CD4-positive, alpha-beta T cell treated with Interleukin-4 for 4 hours (primary cell): ENCODE measurements at places on chromosomes 3 and 15.

DNA sequence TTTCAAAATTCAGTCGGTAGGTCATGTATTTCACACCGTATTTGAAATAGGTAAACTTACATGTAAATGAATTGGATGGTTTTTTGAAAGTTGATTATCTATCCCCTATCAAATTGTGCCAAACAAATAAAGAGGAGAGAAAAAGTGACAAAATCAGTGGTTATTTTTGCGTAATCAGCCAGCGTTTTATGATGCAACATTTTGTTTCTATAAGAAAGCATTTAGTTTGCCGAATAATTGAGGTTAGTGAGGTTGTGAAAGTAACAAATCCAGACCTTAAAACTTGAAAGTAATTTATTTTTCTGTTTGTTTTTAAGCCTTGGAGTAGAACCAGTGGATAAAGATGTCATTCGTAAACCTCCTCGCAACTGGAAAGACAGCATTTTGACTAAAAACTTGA lies 29.3 kb downstream of the ASTE1 start:
- DNase-seq: no peak

DNA sequence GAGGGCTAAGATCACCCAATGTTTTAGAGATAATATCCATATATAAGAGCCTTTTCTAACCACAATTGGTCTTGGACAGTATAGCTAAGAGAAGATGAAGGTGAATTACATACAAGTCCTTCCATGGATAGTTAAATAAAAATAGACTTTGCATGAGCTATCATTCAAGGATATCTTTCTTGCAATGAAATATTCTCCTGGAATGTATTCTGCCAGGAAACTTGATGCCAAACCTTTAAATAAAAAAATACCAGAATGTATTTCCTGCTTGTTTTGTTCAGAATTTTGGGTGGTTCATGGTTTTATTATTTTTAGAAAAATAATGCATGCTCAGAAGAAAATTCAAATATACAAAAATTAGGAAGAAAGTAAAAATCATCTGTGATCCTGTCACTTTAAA lies 88.8 kb upstream of the PPIB start:
- no peak for DNase-seq

GRCh38 chr3:38581774-38582173 lies 67.7 kb downstream of the SCN5A start:
- DNase-seq: no peak

DNA sequence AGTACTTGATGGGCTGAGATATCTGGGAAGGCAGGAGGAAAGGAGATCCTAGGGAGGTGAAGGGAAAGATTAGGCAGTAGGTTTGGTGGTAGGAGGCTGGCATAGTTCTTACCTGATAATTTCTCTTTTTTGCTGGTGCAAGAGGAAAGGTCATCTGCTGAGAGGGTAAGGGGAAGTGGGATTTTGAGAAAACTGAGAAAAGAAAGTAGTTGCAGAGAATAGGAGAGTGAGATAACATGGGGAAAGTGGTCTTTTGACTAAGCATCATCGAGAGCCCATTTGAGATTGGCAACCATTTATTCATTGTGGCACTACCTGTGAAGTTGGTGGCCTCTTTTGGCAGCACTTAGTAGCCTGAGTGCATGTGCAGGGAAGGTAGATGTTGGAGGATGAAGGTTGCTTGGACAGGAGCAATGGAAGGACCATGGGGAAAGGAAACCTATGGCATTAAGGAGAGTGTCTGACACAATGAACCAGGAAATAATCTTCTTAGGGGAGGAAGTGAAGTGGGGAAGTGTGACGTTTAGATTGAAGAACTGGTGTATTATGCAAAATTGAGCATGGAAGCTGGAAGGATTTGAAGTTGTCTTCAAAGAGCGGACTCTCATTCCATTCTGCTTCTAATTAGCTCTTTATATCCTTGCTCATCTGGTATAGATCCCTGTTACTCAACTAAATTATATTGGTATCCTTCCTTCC lies 21.9 kb upstream of the USP13 start:
- no peak for DNase-seq

- DNase-seq: no peak
These were observed 261.4 kb downstream of the ZMAT3 start for GRCh38 chr3:178810181-178810580.

GRCh38 chr3:72353236-72354128 lies 494.8 kb downstream of the SHQ1 start:
- DNase-seq: no peak

GRCh38 chr15:68154923-68155559 lies 50.1 kb downstream of the CALML4 start:
- peak; percentile 33 for DNase-seq

DNA sequence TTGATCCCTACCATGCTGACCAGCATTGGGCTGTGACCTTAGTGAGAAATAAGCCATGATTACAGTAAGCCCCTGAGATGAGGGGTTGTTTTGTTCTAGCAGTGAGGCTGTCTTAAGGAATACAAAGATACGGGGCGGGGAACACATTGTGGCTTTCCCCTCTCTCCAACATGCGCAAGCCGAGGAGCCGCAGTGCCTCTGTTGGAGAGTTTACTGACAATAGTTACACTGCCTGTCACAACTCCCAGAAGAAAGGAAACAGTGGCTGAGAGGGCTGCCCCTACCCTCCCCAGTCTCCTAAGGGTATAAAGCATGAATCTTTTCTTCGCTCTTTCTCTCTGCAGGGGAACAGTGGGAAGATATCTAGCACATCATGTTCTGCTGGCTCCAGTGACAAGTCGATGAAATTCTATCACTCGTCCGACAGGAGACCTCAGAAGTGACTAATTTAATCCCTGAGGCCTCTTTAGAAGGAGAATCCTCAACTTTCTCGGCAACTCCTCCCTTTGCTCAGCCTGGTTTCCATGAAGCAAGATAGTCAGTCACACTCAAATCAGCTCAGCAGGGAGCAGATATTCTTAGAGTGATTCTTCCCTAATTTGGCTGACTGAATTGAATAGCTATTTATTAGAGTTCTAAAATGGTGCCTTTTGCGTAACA lies 409.0 kb upstream of the PROK2 start:
- DNase-seq: no peak

DNA sequence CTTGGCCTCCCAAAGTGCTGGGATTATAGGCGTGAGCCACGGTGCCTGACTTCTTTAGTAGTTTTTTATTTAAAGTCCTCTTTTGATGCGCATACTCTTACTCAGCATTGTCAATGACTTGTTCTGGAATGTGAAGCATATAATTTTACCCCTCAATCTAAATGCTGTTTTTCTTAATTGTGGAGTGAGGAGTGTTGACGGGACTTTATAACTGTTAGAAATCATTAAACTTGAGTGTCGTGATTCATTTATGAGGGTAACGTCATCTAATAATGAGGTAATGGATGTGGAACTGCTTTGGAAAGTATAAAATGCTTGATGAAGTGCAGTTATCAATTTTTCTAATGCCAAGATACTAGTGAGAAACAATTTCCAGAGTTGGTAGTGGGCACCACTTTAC lies 48.3 kb downstream of the PLS1 start:
- no peak for DNase-seq

GRCh38 chr3:169158379-169158778 lies 505.1 kb downstream of the MECOM start:
- no peak for DNase-seq

- DNase-seq: no peak
These were observed 28.5 kb downstream of the TMEM41A start for GRCh38 chr3:185470323-185470722.

- DNase-seq: no peak
These were observed 74.7 kb upstream of the CNTN4 start for GRCh38 chr3:2023959-2024358.

GRCh38 chr3:195286115-195286872 lies 15.3 kb upstream of the XXYLT1 start:
- DNase-seq: no peak

DNA sequence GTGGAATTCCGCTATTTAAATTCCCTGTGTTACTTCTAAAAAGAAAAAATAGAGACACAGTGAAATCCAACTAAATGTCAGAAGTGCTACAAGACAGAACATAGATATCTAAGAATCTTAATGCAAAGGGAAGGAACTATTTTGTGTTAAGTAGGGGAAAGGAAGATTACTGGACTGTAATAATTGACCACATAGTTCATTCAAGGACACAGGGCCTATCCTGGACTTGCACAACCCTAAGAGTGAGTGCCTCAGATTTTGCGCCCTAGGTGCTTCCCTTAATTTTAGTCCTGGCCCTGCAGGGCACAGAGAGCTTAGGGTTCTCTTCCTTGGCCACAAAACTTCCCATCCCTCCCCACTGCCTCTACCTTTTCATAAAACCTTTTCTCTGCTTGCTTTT lies 3.5 kb upstream of the IL20RB start:
- DNase-seq: no peak

DNA sequence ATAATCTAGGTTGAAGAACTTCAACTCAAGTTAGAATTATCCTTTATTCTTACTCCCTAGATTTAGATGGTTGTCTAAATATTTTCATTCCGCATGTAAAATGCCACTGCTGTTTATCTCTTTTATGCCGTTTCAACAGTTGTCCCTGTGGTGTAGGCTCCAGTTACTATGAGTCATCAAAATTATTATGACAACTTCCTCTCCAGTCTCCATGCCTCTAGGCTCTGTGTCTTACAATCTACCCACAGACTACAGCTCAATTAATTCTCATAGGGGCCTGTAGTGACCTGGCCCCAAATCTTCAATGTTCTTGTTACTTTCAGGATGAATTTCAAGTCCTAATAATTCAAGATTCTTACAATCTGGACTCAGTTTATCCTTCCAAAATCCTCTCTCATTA lies 105.8 kb upstream of the UNC13C start:
- DNase-seq: no peak

- DNase-seq: no peak
These were observed 272.2 kb upstream of the RARB start for GRCh38 chr3:25155652-25156471.

DNA sequence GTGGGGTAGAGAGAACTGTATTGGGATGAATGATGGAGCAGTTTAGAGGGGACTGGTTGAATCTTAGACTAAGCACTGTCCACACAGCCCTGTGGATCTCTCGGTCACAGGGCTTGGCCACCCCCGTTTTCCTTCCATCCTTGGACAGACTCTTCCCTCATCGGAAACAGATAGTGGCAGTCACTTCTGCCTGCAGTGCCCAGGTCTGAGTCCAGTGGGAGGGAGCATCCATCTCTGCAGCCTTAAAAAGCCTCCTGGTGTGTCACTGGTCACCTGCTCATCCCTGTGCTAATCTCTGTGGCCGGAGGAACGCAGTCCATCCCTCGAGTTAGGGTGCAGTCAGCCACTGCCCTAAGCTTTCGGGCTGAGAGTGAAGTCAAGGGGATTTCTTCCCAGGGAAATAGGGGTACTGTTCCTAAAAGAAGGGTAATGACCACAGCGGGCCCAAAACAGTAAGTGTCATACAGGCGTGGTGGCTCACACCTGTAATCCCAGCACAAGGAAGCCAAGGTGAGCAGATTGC lies 32.0 kb downstream of the PLA2G4D start:
- DNase-seq: no peak
